ENCODE measurements at places on chromosomes 12 and 14.

DNA sequence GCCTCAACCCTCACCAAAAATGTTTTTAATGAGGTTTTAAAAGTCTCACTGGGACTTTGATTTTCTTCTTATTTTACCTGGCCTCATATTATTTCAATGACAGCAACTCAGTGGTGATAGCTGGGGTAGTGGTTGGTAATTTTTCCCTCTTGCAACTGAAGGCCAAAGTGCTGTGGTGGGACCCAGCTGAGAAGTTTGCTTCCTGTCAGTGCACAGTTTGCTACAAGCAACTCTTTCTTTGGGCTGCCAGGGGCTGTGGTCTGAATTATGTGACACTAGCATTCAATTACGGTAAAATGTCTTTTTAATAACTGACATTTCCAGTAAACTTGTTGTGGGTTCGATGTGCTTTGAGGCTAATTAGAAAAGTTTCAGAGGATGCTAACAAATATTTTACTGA lies 65.3 kb downstream of the IFNG start:
- DNase-seq: no peak

DNA sequence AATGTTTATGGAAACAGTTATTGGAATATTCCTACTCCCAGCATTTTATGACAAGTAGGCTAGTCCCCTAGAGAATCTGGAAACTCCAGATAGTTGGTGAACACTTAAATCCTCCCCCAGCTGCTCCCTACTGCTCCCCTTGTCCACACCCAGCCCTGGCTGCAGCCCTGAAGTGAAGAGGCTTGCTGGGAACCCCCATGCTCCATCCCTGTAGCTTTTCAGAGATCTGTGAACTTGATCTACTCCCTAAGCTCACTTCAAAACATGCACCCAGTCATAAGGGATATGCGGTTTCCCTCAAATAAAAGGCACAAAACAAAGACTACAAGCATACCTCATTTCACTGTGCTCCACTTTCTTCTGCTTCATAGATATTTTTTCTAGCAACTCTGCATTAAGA lies 33.2 kb downstream of the EGLN3 start:
- no peak for DNase-seq

- DNase-seq: peak; percentile 25
Observed at GRCh38 chr14:65332141-65332871, 80.2 kb upstream of the FUT8 start.

DNA sequence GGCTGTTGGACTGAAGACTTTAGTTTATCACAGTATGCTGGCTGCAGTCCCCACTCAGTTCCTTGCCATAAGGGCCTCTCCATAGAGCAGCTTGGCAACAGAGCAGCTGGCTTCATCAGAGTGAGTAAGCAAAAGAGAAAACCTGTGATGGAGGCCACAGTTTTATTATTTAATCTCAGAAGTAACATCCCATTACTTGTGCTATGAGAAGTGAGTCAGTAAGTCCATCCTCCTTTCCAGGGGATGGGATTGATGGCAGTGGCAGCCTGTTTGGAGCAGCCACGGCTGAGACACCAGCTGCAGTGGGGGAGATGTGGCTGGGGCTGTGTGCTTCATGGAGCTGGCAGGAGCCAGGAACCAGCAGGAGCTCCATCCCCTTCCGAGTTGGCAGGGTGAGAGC lies 138.5 kb upstream of the SRRM4 start:
- DNase-seq: no peak

DNA sequence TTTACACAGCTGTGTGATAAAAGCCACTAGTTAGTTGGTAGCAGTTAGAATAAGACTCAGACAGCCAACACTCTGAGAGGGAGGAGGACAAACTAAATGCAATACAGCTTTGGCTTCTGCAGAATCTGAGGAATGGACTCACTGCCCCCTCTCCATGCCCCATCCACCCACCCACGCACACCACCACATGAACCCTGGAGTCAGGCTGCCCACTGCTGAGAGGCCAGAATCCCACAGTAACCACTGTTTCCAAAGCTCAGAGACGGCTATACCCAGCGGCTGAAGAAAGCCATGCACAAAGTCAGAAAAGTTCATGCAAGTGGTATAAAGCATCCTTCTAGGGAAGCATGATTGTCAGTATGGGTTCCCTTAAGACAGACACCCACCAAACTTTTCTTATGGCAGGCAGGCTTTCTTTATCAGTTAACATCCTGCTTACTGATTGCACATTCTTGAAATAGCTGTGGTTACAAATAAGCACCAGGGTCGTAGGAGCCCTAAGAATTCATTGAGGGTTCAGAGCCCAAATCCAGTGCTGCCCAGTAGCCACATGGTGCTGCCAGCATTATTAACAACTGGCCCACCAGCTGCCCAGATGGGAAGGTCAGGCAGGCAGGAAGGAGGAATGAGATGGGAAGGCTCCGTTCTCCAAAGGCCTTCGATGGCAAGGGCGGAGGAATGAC lies 61.5 kb downstream of the NT5DC3 start:
- no peak for DNase-seq

Data from fibroblast of skin of abdomen (primary cell).